Fibroblast of the aortic adventitia (primary cell): ENCODE measurements at places on chromosomes 2 and 18.

DNA sequence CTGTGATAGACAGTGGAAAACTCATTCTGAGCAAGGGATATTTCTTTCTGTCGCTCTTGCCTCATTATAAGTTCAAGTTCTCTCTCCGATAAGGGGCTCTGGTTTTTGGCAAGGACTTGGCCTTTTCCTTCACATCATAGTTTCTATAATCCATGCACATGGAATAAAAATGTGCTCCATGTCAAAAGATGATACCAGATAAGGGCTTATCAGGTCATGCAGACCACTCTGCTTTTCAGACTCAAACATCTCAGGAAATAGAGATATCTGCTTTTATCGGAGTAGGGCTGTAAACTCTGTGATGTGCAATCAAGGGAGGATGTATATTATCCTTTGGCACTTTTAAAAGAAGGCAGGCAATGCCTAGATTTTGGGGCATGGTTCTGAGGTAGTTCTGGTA lies 45.0 kb upstream of the DARS1 start:
- DNase-seq, result no peak

DNA sequence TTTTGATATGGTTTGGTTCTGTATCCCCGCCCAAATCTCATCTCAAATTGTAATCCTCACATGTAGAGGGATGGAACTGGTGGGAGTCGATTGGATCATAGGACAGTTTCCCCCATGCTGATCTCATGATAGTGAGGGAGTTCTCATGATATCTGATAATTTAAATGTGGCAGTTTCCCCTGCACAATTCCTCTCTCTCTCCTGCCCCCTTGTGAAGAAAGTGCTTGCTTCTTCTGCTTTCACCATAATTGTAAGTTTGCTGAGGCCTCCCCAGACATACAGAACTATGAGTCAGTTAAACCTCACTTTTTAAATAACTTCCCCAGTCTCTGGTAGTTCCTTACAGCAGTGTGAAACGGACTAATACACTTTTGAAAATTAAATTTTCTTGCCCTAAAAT lies 12.3 kb upstream of the KCNJ3 start:
- DNase-seq, result no peak

DNA sequence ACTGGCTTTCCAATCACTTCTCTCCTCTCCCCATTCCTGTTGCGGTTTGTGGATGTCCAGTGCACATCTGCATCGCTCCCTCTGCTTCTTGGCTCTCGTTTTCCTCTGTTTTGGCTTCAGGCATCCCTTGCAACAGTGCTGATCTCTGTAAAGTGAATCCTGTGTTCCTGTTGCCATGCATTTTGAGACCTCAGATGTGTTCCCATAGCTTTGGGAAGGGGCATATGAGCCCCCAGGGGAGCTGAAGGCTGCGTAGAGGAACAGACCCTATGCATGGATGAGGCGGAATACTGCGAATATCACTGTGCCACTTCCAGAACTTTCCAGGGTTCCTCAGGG lies 168.4 kb upstream of the HAAO start:
- peak; percentile 66 for DNase-seq

- no peak for DNase-seq
Measured at GRCh38 chr2:101792208-101792607, 94.7 kb downstream of the MAP4K4 start.

- peak; percentile 3 for DNase-seq
Measured at GRCh38 chr2:240024766-240025165, 376 bp downstream of the NDUFA10 start.

GRCh38 chr2:151946899-151947812 lies 118.9 kb upstream of the ARL5A start:
- peak; percentile 17 for DNase-seq

GRCh38 chr2:37869771-37870170 lies 55.3 kb upstream of the RMDN2 start:
- DNase-seq, result peak; percentile 79

GRCh38 chr2:19807346-19807745 lies 94.4 kb downstream of the TTC32 start:
- no peak for DNase-seq

DNA sequence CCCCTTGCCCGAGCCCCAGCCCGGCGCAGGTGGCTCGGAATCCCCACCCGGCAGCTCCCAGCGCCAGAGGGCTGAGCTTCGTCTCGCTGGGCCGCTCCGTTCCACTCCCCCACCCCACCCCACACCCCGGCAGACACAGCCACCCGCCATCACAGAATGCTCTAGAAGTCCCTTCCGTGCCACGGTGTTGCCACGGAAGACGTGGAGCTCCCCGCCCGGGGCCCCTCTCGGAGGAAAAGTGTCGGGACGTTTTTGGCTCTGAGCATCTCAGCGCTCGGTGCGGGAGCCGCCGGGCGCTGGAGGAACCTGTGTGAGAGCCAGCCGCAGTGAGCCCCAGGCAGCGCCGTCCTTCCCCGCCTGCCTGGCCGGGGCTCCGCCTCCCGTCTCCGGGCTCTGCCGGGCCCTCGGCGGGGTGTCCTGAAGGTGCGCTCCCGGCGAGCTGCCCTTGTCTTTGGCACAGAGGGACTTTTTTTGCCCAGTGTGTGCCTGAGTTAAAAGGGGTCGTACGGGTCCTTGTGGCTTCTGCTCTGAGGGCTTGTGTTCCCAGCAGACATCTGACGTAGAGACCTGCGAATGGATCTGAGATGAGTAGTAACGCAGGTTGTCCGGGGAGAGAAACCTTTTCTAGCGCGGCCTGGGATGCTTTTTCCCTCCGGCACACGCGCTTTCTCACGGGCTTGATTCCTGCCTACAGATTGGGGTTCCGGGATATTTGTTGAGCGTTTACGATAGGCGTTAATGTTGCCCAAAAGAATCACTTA lies 1.8 kb downstream of the ZCCHC2 start:
- peak; percentile 39 for DNase-seq

DNA sequence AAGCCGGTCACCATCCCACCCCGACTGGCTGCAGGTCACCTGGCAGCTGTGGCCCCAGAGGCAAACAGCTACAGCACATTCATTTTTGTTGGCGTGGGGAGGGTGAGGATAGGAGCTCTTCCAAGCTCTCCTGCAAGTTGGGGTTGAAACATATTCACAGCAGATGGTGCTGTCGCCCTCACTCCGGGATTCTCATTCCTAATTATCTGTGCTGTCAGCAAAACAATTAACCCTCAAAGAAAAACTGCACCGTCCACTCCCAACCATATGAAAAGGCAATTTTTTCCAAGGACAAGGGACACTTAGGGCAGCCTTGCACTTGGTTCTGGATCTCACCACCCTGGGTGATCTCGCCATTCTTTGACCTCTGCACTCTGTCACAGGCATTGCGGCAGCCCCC lies 68.6 kb downstream of the ZBTB7C start:
- DNase-seq, result no peak

- no peak for DNase-seq
Measured at GRCh38 chr18:48409591-48410094, 460 bp upstream of the ZBTB7C start.

DNA sequence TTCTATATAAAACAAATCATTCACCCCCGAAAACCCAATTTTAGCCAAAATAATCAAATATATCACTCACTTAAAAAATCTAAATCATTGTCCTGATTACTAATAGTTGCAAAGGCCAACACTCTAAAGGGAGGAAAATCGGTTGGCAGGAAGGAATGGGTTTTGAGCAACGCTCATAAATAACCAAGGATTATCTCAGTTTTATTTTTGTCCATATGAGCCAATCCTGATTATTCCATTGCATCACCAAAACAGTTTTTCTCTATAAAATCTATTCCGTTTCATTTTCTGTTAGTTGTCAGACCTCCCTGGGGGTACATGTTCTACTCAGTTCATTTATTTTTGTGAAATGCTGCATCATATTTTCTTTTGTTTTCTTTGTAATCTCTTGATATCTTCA lies 174.1 kb downstream of the LRATD1 start:
- no peak for DNase-seq

DNA sequence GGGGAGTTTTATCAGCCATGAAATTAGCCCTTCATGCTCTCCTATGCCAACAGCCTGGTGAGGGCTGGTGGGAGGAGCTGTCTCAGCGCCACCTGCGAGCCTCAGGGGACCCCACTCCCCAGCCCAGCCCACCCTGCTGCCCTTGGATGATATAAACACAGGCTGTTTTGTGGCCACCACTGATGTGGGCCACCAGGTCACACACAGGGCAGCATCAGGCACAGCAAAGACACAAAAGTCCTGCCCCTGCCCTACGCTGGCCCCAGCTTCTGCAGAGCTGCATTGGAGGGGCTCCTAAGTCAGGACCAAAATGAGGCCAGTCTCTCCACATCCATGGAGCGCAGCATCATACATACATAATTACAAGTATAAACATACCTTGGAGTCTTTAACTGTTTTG lies 110.6 kb upstream of the TEX51 start:
- no peak for DNase-seq

DNA sequence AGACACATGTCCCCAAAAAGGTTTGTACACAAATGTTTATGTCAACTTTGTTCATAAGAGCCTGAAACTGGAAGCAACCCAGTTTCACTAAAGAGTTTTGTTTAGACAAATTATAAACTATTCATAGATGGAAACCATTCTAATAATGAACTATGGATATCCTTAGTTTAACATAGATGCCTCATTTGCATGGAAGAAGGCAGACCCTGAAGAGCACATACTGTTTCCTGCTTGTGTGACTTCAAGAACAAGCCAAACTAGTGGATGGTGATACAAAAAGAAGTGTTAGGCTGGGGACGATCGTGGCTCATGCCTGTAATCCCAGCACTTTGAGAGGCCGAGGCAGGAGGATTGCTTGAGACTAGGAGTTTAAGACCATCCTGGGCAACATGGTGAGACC lies 48.1 kb downstream of the ACOXL start:
- DNase-seq, result no peak

- no peak for DNase-seq
Measured at GRCh38 chr2:63680455-63680854, 91.7 kb downstream of the MDH1 start.

GRCh38 chr2:99473518-99474083 lies 16.2 kb downstream of the REV1 start:
- no peak for DNase-seq

- DNase-seq, result peak; percentile 56
Measured at GRCh38 chr2:145682546-145683157, 1162.7 kb upstream of the ZEB2 start.

GRCh38 chr2:238383743-238384380 lies 42.9 kb upstream of the ASB1 start:
- DNase-seq, result no peak

DNA sequence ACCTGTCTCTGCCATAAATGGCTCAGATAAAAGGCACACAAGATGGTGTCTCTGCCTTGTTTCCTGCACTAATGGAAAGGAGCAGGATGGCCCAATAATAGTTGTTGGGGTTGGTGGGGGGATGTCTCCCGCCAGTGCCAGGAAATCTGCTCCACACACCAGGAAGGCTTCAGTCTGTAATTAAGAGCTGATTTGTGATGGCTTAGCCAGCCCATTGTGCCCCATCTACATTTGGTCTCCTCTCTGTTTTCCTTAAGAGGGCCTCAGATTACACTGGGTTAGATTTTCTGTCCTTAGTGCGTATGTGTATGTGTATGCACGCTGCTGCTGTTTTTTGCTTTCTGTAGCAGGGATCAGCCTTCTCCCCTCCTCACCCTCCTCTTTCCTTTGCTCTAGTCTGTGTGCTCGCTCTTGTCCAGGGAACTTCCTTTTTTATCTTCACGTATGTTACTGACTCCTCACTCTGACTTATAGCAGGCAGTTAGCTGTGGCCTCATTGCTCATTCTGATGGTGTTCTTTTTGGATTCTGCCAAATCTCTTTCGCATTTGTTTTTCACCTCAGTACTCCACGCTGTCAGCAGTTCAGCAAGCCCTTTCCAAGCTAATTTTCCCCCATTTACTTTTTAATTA lies 33.4 kb upstream of the MGAT5 start:
- no peak for DNase-seq

DNA sequence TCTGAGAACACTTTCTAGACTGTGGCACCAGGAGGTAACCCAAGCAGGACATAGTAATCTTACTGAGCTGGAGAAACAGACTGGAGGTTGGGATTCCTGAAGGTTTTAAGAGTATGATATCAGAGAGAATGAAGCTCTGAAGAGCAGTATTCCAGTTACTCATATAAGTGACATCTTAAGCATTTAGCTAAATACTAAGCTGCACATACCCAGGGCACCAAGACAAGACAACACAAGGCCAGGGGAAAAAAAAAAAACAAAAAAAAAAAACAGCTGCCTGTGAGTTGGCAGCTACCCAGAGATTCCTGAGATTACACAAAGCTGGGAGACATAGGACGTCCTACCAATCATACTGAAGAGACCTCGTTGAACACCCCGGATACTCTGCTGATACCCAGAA lies 175.8 kb downstream of the SRBD1 start:
- peak; percentile 18 for DNase-seq

- no peak for DNase-seq
Measured at GRCh38 chr18:35186291-35187034, 54.4 kb upstream of the ZNF397 start.

DNA sequence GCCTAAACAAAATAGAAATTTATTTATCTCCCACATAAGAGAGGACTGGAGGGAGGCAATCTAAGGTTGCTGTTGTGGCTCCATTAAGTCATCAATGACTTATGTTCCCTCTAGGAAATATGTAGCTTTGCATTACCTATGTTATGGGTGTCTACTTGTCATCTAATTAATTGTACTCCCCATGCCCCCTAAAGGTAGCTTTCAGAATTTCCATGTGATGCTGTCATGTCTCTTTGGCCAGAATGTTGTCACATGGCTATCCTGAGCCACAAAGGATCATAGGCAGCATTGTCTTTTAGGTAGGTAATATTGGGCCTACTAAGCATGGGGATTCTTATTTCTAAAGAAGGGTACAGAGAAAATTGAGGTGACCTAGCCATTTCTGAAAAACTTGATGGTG lies 935.6 kb upstream of the FANCL start:
- no peak for DNase-seq

DNA sequence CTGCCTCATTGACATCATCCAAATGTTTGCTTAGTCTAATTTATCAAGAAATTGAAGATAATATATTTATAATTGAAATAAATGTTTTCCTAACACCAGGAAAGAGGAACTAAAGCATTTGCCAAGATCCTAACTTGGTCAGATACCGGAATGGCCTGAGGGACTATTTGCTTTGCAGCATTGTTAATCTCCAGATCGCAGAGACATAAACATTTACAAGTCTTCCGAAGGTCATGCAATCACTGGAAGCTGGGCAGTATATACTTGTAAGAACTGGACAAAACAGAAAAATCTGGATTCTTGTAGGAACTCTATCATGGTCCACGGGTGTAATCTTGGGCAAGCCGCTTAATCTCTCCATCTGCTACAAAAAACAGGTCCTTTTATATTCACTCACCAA lies 42.2 kb downstream of the CYBRD1 start:
- no peak for DNase-seq

DNA sequence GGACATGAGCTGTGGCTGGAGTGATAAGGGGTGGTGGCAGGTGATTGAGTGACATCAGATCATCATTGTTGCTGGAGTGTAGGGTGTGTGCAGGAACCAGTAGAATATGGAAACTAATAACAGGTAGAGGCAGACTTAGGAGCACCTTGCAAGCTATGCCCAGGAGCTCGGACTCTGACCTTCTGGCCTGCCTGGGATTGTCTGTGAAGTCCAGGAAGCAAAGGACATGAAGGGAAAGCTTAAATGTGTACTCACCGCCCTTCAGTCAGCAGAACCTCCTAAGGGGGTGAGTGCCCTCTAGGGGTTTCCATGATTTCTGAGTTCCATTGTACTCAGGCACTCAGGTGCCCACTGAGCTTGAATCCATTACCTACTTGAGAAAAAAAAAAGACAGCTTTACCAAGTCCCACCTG lies 104.2 kb downstream of the CRIM1 start:
- DNase-seq, result peak; percentile 59
